ENCODE measurements at places on chromosomes 3 and 15. TPM values are rescaled to one million over a fixed set of nuclear protein-coding genes. Genes with fewer than 3 reads are reported as not detected.

Gene OCA2
- not detected for total RNA-seq

Gene SCN11A
- total RNA-seq, result not detected

Gene KIF7
- total RNA-seq, result 1.3 TPM

Gene C15orf62
- total RNA-seq, result 0.31 TPM

Gene SERPINI1
- total RNA-seq, result 3.3 TPM

Gene TICRR
- total RNA-seq, result 6.4 TPM

All from A172 (cell line).